ENCODE measurements at places on chromosomes 4 and X. TPM values are rescaled to one million over a fixed set of nuclear protein-coding genes. Genes with fewer than 3 reads are reported as not detected.

SPANXA1 gene
- total RNA-seq, result not detected

CASP6 gene
- 12.5 TPM for total RNA-seq

ARX gene
- total RNA-seq, result 6.9 TPM

KLHL15 gene
- total RNA-seq, result 25.6 TPM

GAGE12F gene
- not detected for total RNA-seq

ABLIM2 gene
- total RNA-seq, result 11.6 TPM

MAMLD1 gene
- total RNA-seq, result 3.7 TPM

NCAPG gene
- 5.9 TPM for total RNA-seq

PHKA1 gene
- 2.7 TPM for total RNA-seq

TEX13C gene
- total RNA-seq, result not detected

P2RY8 gene
- not detected for total RNA-seq

SFRP2 gene
- 2.7 TPM for total RNA-seq

FMR1NB gene
- total RNA-seq, result not detected

SPIN4 gene
- total RNA-seq, result 8.9 TPM

PRR32 gene
- total RNA-seq, result not detected

FAM149A gene
- 30.5 TPM for total RNA-seq

TMEM154 gene
- 0.25 TPM for total RNA-seq

HTRA3 gene
- total RNA-seq, result 2.0 TPM

RNF150 gene
- total RNA-seq, result 43.3 TPM

OTUD6A gene
- total RNA-seq, result not detected

COL4A6 gene
- total RNA-seq, result 3.2 TPM

NAP1L5 gene
- total RNA-seq, result 43.5 TPM

CCDC110 gene
- total RNA-seq, result 1.7 TPM

SETD7 gene
- 29.0 TPM for total RNA-seq

SHROOM2 gene
- total RNA-seq, result 17.9 TPM

SSX2 gene
- total RNA-seq, result not detected

SATL1 gene
- total RNA-seq, result 0.98 TPM

CPLX1 gene
- total RNA-seq, result 2.0 TPM

DCAF4L1 gene
- total RNA-seq, result under 0.01 TPM

CFI gene
- total RNA-seq, result 4.7 TPM
